ENCODE measurements at places on chromosomes 3 and 15. TPM values are rescaled to one million over a fixed set of nuclear protein-coding genes. Genes with fewer than 3 reads are reported as not detected.

Gene GOLGA8Q
- 1.8 TPM for total RNA-seq

Gene ACTC1
- total RNA-seq = not detected

Gene ZBTB47
- 31.8 TPM for total RNA-seq

Gene TRH
- total RNA-seq = not detected

Gene CD200
- 66.5 TPM for total RNA-seq

Gene ADIPOQ
- not detected for total RNA-seq
